Stimulated activated CD4-positive, alpha-beta T cell treated with anti-CD3 and anti-CD28 coated beads, Interleukin-1b, Interleukin-23, amount 100 ng/mL, for 48 hours (primary cell): ENCODE measurements at places on chromosomes 7 and 10.

GRCh38 chr10:13913897-13914296 lies 327.1 kb downstream of the PRPF18 start:
- DNase-seq: no peak

GRCh38 chr7:41655426-41655825 lies 47.5 kb downstream of the INHBA start:
- no peak for DNase-seq

DNA sequence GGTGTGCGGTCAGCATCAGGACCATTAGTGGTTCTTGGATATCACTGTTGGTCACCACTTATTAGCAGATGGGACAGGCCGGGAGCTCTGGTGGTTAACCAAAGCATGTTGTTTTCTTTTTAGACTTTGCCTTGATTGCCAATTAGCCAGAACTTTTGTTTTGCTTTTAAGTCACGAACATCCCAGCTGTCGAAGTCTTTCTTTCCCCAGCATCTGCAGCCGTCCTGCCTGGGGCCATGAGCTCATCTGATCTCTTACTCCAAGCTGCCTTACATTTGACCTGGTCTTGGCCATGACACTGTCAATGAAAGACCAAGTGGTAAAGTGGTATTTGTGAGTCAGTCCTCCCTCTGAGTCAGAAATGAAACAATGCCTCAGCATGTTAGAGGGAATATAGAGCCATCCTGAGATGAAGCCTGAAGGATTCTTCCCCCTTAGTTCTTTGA lies 53.9 kb upstream of the CREB5 start:
- DNase-seq: no peak

DNA sequence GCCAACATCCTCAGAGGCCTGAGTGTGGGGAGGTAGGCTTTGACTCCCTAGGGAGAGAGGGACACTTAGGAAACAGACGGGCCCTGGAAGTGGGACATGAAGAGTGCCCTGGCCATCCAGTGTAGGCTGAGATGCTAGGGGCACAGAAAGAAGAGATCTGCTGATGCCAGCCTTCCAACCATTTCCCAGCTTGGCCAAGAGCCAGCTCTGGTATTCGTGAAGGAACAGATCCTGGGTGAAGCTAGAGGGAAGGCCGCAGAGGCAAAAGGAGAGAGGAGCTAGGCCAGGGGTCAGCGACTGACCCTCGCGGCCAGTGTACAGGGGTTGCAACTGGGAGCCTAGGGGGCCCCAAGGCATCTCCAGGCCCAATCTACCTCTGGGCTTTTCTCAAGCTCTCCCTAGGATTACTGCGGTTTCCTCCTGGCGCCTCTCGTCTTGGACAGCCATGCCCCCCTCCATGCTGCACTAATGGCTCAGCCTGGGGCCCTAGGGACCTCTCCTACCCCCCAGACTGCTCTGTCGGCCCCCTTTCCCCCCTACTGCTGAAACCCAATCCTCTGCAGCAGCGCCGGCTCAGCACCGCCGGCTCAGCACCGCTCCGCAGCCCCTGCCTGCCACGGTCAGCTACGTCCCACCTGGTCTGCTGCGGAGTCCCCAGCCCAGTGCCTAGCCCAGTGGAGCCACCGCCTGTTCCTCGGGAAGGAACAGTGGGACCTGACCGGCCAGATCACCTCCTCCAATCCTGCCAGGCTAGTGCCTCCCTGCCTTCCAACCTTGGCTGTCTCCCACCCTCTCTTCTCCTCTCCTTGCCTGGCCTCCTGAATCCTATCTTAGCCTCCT lies at the start of gene ASIC3:
ASIC3 (plus strand) TSS at position 556 of the 840 bp plus-strand sequence. CDS start 355 bp downstream, outside the sequence.
- no peak for DNase-seq

DNA sequence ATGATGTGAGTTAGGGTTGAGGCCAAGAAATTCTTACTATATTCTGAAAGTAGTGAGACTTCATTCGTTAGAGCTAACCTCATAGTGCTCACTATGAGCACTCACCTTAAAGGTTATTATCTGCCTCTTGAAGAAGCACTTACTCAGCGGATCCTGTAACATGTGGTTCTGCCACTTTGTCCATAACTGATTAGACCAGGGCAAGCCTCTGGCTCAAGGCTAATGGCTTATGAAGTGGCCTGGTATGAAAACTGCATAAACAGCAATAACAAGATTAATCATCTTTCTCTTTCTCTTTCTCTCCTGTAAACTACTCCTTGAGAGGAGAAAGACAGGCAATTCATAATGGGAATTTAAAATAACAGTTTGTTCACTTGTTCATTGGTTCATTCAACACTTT lies 82.8 kb downstream of the MAPK8 start:
- no peak for DNase-seq

DNA sequence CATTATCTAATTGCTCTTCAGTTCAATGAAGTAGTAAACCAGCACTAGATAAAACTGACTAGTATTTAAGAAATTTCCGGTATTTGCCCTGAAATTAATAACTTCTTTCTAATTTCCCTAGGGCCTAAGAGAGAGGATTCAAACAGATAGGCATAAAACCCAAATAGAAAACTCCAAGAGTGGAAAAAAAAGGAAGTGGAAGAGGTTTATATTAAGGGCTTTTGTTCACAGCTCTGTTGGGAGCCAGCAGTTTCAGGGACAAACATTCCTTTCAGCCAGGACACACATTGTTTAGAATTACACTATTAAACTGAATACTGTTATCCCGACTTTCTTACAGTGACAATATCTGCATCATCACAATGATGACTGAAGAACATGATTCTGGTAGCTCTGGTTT lies 3.6 kb downstream of the ODAD2 start:
- no peak for DNase-seq

DNA sequence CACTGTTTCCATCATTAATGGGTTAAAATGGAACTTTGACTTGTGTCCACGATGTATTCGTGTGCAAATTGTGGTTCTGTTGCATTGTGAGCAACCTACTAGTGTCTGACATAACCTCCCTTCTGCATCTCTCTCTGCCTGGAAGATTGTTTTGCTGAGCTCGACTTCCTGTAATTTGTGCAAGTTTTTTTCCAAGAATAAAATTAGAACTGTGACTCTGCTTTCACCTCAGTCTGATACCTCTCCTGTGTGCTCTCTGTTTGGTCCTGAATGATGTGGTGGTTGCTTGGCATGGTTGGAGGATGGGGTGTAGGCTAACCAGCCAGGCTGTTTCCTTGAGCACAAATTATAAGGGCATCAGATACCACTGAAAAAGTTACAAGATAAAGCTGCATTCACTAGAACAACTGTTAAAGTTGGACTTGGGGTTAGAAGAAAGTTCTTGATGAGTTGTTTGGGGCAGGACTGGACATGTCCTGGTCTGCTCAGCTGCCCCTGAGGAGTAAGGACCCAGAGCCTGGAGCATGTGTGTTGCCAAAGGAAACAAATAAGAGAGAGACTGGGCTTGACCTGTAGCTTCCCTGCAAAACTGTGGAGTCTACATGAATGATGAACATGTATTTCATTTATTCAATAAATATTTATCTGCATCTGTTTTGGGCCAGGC lies 1.9 kb upstream of the VOPP1 start:
- DNase-seq: peak; percentile 30

- no peak for DNase-seq
These were observed 34.1 kb downstream of the SH2B2 start for GRCh38 chr7:102320601-102321350.

- DNase-seq: no peak
These were observed 136.7 kb downstream of the HECW1 start for GRCh38 chr7:43248961-43249822.

GRCh38 chr10:74634995-74635536 lies 191.3 kb upstream of the KAT6B start:
- DNase-seq: no peak

DNA sequence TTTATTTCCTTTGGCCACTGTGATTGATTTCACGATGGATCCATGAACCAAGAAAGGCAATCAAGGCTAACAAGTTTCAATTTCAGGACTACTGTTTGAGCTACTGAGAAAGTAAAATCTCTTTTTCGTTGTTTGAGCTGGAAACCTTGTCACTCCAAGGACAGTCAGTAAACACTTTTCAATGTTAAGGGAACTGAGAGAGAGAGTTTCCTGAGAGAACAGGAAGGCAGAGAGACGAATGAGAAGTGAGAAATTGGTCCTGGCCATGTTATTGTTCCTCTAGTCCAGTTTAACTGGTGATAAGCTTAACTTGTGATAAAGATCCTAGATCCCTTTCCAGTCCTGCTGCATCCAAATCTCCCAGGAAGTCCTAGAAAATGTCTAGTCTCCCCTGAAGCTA lies 909 bp upstream of the AKR1D1 start:
- DNase-seq: no peak

GRCh38 chr7:16791905-16792698 lies 12.7 kb downstream of the AGR2 start:
- DNase-seq: no peak

DNA sequence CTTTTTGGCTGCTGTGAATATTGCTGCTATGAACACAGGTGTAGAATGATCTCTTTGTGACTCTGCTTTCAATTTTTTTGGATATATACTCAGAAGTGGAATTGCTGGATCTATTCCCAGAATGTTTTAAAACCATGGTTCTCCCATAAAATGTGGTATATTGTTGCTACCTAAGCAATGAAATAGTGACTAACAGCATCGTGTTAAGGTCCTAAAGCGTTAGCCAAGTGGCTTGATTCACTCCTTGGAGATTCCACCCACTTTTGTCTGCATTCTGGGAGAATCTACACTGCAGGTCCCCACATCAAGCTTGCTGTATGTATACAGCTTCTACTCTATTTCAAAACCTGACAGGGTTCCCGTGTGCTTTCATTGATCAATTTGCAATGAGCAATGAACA lies 105.6 kb downstream of the CDK6 start:
- DNase-seq: no peak

DNA sequence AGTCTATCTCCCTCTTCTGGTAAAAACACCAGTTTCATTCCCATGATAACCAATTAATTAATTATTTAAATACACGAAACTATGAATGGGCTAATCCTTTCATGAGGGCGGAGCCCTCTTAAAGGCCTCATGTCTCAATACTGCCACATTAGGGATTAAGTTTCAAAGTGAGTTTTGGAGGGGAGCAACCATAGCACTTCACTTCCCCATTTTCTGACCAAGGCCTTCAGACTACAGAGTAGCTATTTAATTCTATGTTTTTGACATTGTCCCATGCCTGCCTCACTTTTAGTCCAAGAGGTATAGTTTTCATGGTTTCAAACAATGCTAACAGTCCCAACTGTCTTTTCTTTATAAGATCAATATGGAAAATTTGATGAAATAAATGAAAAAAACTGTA lies 618.6 kb downstream of the ZWINT start:
- no peak for DNase-seq

DNA sequence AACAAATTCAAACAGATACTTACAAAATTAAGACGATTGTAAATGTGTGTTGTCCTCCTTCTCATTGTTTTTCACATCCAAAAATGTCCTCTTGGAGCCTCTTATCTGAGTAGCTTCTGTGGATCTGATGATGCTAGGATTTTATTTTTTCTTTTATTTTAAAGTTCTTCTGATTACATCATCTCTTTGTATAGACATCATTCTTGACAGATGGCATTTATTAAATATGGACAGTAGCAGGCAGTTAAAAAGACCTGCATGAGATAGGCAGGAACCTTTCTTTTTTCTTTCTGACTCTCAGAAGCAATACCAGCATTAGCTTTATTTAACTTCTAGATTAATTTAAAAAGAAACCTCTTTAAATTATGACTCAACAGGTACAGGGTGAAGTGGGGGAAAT lies at the start of gene RPA3:
RPA3 (minus strand) TSS at position 116 of the 400 bp plus-strand sequence. CDS start 78,189 bp downstream, outside the sequence.
- DNase-seq: no peak

DNA sequence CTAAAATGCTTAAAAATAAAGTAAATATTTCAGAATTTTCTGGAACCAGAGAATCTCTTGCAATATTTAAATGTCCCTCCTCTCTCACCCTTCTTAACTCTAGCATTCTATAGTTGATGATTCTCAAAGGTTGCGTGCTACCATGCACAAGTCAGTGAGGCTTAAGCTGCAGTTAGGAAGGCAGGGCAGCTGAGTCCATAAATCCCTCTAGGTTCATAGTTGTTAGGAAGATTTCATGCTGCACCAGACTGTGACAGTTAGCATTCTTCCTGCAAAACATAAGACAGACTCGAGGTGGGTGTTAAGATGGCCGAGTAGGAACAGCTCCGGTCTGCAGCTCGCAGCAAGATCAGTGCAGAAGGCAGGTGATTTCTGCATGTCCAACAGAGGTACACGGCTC lies 70.6 kb downstream of the MET start:
- DNase-seq: no peak
